ENCODE measurements at places on chromosomes 11 and 22.
A peak's percentile ranks its signal among the peaks of the same experiment; 100 is the strongest.

- no peak for DNase-seq
Measured at GRCh38 chr11:46236918-46237247, 40.6 kb upstream of the CREB3L1 start.

- DNase-seq = no peak
Measured at GRCh38 chr22:42682113-42682851, 33.1 kb upstream of the CYB5R3 start.

DNA sequence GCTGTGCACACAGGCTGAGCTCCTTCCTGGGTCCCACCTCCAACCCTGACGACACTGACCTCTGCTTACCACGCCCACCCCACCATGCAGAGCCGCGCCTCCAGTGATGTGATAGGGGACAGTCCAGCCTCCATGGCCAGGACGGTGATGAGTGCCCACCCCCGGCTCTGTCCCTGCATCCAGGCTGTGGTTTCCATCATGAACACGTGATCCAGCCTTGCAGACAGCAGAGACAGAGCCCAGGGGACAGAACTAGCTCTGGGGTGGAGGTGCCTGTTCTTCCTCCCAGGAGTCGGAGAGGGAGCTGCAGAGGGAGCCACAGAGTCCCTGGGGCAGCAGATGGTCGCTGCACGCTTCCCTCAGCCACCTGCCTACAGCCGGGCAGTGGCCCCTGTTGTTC is 42.6 kb upstream of the IGSF9B start:
- DNase-seq = no peak

GRCh38 chr11:76073724-76074123 is 132.6 kb downstream of the WNT11 start:
- DNase-seq = no peak

- DNase-seq = no peak
Measured at GRCh38 chr11:43546561-43547429, 133.7 kb upstream of the HSD17B12 start.

DNA sequence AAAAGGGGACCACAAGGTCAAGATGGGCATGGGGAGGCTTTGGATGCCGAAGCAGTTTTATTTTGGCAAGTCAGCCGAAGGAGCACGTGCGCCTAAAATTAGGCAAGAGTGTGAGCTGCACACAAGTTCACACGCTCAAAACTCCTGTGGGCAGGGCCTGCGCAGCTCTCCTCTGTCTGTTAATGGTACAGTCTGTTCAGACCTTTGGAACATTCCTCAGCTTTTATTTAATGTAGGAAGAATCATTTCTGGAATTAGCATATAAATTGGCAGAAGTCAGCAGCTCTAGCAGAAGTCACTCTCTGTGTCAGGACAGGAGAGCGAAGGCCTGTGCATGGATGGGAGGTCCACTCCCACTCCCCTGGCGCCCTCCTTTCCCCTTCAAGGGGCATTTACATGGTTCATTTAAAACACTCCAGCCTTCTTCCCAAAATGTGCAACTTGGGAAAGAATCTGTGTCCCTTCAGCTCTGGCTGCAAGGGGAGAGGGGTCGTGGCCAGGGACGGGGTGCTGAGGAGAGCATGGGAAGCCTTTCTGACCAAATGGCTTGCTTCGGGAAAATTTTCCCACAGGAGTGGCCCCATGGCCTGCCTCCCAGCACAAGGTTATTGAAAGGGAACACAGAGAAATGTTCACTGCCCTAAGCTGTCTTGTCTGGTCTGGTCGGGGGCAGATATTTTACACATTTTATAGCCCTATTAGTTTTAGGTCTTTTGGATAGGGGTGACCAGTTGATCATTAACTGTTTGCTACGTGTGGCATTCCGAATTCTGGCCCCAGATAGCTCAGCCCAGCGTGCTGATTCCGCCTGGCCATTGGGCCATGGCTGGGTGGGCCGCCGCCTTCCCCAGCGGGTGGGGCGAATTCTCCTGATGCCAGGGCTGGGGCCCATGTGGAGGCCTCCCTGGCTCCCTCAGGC is 43.9 kb upstream of the SMIM38 start:
- DNase-seq = no peak

DNA sequence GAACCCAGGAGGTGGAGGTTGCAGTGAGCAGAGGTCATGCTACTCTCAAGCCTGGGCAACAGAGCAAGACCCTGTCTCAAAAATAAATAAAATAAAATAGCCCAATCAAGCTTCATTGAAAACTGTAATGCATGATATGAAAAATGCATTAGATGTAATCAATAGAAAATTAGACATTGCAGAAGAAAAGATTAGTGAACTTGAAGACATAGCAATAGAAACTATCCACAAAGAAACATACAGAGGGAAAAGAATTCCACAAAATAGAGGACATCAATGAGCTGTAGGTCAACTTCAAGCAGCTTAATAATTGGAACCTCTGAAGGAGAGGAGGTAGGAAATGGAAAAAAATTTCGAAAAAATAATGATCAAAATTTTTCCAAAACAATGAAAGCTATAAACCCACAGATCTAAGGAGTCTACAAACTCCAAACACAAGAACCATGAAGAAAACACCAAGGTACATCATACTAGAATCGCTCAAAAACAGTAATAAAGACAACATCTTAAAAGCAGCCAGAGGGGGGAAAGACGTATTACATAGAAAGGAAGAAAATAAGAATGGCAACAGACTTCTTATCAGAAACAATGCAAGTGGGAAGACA is 104.2 kb downstream of the WNT7B start:
- no peak for DNase-seq

DNA sequence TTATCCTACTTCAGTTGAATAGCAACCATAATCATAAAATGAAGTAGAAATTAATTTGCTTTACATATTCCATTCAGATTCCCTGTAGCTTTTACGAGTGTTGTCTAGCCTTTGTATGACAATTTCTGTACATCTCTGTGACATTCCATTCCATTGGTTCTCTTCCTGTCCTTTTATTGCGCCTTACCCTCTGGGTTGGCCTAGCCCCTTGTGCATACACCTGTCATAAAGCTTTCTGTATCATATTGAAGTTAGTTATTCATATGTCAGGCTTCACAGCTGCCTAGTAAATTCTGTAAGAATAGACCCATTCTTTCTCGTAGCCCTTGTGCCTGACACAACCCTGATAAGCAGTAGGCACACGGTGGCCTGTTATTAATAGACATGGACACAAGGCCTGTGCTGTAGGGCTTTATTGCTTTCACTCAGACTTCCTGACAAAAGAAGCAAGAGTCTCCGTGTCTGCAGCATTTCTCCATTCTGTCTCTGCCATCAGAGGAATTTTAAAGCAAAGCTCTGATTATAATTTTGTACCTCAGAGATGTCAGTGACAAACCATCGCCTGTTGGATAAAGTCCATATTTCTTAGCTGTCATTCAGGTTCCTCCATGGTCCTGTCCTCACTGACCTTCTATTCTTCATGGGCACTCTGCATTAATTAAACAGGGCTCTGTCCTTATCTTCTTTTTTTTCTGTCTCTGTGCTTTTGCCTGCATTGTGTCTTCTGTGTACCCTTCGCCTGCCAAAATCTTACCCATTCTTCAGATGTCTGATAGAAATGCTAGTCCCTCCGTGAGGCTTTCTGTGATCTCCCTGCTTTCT is 49.4 kb downstream of the BID start:
- DNase-seq = no peak

DNA sequence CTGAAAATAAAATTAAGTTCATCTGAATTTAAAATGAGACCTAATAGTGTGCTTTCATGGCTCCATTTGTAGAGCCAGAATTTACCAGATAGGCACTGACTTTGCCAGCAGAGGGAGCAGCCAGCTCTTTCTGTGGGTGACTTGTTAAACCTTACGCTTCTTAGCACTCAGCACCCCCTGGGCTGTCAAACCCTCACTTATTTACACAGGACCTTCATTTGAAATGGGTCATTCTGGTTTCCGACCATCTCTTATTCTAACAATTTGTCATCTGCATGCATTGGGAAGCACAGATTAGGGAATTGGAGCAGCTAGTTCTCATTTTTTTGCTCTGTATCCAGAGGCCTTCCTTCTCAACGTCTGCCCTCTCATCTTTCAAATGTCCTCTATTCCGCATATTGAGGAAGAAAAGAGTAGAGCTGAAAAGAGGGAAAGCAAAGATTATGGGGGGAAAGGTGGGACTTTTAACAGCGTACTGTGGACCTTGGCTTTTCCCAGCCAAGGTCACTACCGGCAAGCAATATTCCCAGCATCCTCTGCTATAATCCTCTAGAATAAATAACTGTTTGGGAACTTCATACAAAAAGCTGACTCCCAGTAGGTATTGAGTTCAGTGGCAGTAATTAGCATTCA is 3.1 kb downstream of the ASRGL1 start:
- no peak for DNase-seq

- DNase-seq = peak; percentile 37
Measured at GRCh38 chr22:24155627-24156140, 25.6 kb upstream of the SUSD2 start.

DNA sequence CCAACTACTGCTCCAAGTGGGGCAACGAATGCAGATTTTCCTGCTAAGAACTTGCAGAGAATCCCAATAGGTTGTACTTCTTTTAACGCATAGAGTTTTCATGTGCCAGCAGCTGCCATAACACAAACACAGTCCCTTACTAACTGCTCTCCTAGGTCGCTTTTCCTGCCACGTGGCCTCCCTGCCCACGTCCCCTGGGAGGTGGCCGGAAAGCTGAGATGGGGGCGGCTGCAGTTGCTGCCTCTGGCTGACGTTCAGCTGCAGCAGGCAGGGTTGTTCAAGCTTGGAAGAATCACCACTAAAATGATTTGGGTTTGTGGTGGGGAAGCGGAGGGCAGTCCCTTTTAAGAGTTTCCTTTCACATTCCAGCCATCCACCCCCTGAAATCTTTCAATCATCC is 39.3 kb downstream of the ZNF202 start:
- DNase-seq = no peak

DNA sequence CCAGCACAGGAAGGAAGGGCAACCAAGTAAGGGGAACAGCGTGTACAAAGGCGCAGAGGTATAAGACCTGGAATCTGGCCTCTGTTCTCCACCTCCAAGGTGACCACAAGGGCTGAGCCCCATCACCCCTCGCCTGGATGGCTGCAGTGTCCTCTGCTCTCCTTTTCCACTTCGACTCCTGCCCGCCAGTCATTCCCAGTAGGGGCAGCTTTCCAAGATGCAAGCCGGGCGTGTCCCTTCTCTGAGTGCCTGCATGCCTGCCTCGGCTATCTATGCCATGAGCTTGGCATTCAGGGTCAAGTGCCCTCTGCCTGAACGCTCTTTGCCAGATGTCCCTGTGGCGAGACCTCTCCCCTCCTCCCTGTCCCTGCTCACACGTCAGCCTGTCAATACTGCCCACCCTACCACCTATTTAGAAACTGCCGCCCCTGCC is 17.0 kb downstream of the FADS3 start:
- DNase-seq = no peak

DNA sequence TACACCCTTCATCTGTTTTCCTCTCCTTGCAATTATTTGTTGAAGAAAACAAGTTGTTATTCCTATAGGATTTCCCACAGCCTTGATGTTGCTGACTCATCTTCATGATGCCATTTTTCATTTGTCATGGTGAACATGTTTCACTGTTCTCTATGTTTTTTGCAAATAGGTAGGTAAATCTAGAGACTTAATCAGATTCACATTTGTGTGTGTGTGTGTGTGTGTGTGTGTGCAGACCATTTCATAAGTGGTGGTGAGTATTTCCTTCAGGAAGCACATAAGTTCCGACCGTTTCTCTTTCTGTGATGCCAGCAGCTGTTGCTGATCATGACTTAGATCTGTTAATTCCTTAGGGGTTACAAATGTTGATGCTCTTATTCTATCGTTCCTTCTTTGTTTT is 80.3 kb upstream of the IZUMO1R start:
- DNase-seq = no peak

DNA sequence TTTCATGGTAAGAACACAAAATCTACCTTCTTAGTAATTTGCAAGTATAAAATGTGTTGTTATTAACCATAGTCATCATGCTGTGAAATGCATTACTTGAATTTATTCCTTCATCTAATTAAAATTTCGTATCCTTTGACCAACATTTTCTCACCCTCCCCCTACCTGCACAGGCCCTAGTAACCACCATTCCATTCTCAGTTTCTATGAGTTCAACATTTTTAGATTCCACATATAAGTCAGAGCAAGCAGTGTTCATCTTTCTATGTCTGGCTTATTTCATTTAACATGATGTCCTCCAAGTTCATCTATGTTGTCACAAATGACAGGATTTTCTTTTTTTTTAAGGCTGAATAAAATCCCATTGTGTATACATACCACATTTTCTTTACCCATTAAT is 43.5 kb upstream of the CCDC179 start:
- DNase-seq = no peak

DNA sequence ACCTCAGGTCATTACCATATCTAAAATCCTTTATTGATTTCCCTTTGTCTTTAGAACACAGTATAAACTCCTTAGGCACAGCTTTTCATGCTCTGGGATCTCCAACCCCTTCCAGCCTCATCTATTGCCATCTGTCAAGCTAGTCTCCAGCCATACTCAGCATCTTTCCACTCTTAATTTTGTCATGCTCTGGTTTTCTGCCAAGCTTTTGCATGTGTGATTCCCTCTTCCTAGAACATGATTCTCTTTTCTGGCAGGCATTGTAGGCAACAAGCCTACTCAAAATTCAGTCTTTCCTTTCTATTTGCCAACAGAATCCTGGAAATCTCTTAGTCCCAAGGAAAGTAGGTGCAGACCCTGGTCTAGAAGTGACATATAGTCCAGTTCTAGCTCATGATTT is 35.5 kb upstream of the SLC6A5 start:
- no peak for DNase-seq

DNA sequence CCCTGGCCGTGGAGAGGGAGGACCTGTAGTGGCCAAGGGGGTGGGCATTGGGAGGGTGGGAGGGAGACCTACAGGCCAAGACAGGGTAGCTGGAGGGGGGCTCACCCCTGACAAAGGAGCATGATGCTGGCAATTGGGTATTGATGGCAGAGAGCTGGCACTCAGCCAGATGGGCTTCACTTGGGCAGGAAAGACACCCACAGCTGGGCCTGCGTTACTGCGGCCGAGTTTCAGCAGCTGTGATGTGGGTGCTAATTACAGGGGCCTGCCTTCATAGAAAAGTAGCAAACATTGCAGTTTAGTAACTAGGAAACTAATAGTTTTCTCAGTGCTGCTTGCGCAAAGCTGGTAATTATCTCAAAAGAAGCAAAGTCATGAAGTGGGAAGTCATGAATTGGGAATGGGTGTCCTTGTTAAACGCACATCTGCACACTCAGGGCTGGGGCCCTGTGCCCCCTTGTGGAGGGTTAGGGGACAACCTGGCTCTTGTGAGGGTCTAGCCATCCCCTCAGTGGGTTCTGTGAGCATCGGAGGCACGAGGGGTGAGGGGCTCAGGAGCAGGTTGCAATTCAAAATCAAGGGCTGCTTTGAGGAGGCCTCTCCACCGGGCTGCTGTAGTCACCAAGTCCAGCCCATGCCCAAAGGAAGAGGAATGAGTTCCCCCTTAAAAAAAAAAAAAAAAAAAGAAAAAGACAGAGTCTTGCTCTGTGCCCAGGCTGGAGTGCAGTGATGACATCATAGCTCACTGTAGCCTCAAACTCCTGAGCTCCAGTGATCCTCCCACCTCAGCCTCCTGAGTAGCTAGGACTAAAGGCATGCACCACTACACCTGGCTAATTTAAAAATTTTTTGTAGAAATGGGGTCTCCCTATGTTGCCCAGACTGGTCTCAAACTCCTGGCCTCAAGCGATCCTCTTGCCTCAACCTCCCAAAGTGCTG is 24.4 kb upstream of the TXNRD2 start:
- DNase-seq = no peak

- no peak for DNase-seq
Measured at GRCh38 chr11:73577496-73577917, 20.4 kb downstream of the FAM168A start.
